ENCODE measurements at places on chromosomes 2 and 18.

DNA sequence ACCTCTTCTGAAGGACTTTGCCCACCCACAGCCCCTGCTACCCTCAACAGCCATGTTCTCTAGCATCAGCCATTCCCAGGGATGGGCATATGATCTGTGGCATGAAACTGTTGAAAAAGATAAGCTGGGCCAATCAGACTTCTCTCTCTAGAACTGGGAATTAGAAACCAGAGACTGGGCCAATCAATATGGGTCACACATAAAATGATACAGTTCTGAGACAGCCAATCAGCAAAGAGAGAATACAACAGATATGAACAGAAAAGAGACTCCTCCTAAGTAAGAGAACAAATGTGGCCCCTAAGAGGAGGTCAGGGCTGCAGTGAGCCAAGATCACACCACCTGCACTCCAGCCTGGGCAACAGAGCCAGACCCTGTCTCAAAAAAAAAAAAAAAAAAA is 2.1 kb downstream of the KIDINS220 start:
- no peak for DNase-seq

DNA sequence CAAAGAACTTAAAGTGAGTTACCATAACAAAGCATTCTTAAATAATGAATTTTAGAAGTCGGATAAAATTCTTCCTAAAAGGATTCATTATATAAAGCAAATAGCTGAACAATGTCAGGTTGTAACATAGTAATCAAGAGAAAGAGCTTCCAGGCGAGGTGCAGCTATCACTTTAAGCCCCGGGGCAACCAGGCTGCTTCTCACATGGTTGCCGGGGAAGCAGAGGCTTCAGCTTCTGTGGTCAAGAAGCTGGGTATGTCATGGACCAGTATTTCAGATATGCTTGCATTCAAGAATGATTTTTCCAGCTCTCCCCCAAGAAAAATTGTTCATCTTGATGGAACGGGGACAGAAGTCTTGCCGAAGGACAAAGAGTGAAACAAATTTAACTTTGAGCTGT is 23.6 kb upstream of the KYNU start:
- no peak for DNase-seq

DNA sequence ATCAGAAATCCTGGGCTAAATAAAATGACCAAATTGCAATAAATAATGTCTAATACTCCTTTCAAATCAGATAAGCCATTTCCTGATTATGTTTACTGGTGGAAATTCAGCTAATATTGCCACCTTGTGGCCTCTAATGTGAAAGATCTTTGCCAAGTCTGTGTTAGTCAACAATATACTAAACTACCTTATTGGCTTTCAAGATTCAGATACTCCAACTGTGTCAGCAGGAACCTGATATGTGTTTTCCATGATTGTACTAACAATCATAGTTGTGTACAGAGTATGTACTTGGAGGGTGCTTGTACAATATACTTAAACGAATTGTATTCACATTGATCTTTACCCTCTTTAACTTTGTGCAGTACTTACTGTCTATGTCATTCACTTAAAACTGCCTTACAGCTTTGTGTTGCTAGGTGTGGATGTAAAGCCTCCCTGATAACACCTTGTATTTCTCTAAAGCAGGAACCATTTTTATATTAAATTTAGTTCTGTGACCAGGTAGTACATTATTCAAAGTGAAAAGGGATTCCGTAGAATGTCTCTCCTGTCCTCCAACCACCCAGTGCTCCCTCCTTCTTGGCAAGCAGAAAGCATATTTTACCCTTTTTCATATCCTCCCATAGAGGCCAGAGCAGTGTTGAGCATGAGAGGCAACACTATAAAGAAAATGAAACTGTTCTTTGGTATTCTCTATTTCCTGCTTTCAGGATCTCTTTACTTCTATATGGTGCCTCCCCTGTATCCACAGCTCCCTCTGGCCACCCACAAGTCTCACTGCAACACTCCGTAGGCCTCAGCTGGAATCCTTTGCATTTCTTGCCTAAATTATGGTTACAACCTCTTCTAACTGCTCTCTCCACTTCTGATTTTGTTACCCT is 75.2 kb upstream of the C2orf15 start:
- peak; percentile 8 for DNase-seq

- DNase-seq, result no peak
Measured at GRCh38 chr2:142938240-142938639, 60.8 kb downstream of the KYNU start.

DNA sequence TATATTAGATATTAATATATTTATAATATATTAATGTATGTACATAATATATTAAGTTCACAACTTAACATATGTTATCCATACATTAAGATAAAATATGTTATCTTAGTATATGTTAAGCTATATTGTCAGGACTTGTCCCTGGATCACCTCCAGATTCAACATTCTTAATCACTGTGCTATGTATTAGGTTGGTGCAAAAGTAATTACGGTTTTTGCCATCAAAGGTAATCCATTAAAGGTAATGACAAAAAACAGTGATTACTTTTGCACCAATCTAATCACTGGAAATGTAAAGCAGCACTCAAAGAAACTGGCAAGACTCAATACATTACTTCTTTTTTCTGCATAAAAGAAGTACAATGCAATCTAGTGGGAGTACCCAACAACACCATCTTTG is 1099.0 kb upstream of the SLC39A10 start:
- no peak for DNase-seq

GRCh38 chr2:195813421-195813820 is 156.4 kb downstream of the SLC39A10 start:
- no peak for DNase-seq

DNA sequence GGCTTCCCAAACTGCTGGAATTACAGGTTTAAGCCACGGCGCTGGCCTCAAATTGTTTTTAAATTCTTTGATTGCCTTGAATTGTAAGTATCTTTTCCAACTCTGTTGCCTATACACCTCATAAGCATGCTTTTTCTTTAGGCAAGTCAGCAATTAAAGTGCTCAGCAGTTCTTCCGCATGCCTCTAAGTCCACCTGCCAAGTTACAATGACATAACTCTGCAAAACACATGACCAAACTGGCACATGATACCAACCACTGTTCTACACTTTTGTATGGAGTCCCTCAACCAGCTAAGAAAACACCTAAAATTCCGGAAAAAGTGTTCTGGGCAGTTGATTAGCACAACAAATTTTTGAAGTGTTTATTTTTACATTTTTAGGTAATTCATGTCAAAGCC is 5.1 kb downstream of the TXNL4A start:
- DNase-seq, result no peak

DNA sequence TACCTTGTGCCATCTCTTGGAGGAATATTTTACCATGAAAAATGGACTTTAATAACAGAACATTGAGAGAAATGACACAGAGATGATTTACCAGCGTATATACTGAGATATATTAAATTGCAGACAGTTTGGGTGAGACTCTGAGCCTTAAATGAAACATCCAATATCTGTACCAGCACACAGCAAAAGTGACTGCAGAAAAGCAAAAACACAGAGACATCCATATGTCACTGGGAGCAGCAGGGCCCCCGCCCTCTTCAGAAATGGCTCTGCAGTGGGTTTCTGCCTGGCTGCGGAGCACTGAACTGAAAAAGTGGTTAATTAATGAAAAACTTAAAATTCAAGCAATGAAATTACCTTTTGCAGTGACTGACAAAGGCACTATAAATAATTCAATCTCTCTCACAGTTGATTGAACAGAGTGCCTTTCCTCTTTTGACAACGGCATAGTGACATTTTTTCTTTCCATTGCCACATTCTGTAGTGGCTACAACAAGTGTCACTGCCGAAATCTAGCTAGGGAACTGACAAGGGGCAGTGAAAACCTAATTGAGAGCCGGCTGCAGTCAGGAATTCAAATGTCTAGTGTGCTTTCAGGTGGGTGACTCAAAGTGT is 353.4 kb downstream of the ALK start:
- no peak for DNase-seq

DNA sequence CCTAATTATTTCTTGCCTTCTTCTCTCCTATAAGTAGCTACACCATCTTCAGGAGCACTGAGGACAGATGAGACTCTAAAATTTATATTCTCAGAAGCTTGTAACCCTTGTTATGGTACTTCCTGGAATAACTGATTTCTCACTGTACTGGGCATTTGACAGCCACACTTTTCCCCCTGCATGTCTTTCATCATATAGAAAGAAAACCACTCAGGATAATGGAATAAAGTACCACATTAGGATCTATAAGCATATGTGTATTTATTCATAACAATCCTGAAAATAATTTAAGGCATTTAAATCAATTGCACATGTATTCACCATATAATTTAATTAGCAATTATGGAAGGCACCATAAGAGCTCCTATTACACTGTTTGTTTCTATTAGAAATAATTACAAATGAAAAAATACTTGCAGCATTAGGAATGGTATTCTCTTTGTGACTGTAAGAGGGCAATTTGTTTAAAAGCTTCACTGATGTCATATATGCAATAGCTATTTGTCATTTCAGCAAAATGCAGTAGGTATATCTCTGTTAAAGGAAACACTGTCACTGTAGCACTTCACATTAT is 216.9 kb upstream of the FSHR start:
- DNase-seq, result no peak

DNA sequence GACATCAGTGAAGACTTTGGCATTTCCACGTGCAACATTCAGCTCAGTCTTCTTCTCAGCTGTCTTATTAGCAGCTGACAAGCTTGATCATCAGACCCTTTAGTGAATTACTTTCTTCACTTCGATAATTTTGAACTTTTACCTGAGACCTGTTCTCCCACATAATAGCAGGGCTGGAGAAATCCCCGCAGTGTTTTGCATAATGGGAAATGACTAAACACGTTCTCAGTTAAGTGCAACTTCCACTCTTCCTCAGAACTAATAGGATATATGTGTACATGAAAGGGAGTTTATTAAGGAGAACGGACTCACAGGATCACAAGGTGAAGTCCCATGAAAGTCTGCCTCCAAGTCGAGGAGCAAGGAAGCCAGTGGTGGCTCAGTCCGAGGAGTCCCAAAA is 28.8 kb upstream of the MBP start:
- no peak for DNase-seq

GRCh38 chr2:8204711-8205110 is 477.1 kb upstream of the ID2 start:
- DNase-seq, result no peak

DNA sequence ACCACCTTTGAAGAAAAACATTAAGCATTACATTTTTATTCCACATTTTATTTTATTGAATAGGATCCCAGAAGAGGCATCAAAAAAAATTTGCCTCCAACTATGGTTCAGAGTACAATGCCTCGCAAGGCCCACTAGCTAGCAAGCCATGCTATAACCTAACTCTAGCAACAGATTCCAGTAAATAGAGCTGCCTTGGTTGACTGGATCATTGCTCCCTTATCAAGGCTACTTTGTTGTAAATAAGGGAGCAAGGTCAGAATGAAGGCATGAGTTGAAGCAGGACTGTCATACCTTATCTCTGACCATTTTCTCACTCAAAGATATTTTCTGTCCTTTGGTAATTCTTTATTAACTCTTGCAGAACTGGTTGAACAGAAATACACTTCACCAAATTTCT is 672.6 kb downstream of the EPHA4 start:
- no peak for DNase-seq

DNA sequence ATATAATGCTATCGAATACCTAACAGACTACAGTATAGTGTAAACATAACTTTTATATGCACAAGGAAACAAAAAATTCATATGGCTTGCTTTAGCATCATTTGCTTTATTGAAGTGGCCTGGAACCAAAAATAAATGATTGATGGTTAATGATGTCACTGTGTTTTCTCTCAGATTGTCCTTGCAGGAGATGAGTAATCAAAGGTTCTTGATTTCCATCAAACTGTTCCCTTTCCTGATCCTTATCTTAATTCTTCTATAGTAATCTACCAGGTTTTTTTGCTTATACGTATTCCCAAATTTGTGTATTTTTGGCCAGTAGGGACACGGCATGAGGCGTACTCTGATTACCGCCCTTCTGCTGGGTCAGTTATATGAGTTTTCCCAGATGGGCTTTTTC is 104.9 kb upstream of the CXCR4 start:
- no peak for DNase-seq

DNA sequence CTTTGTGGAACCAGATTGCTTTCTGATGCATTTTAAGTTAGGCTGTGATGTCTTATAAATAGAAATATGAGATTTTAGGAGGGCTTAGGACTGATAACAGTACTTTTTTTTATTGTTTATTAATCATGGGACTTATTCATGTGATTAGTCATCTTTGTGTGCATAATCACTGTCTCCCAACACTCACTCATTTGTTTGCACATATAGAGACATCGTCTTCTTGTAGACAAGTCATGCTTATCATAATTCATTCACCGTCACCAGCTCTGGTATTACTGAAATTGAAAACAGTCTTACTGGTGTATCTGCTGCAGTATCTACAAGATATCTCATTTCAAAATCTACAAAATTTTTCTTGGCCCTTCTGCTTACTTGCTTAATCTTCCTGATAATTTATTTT is 45.8 kb downstream of the WDR7 start:
- DNase-seq, result no peak

DNA sequence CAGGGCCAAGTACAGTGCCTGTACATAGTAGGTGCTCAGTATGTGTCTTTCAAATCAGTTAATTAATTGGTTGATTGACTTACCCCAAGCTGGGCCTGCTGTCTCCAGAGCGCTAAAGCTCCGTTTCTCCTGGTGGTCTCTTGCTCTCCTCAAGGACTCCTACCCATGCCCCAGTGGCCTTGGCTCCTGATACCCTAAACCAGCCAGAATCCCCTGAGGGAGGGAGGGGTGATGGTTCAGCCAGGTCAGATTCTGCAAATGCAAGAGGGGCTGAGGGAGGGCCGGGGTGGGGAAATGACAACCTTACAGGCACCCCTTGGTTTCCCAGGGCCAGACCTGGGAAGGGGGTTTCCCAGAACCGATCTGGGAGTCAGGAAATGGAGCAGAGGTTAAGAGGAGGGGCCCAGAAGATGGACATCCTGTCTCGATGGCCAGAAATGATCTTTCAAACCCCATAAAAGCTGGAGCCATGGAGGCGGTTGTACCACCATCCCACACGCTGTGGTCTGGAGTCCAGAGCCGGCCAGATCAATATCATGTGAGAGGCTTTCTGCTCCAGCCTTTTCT is 209.1 kb downstream of the TNS1 start:
- DNase-seq, result no peak

DNA sequence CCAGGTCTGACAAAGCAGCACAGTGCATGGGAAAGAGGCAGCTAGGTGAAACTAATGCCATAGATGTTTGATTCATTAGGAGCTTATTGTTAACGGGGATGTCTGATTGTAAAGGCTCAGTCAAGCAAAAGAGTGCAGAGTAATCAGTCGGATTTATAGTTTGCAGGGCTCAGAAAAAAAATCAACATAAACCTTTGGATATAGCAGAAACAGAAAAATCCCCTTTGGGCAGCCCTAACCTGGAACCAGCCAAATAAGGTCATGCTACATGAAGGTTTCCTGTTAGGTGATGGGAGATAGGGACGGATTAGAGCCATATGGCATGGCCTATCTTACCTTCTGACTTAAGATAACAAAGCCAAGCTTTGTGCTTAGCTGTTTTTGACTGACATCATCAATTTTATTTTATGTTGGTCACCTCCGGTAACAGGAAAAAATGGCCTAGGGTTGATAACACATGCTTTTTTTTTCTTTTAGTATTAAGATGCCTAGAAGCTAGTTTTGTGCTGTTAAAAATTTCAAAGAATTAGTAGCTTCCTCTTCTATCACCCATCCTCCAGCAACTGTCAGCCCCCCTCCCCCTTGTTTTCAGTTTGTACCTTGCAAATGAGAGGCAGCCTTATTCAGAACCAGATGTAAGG is 60.7 kb upstream of the ZEB2 start:
- no peak for DNase-seq

- no peak for DNase-seq
Measured at GRCh38 chr2:33312355-33312754, 164.1 kb upstream of the RASGRP3 start.

GRCh38 chr2:212975333-212975732 is 176.1 kb downstream of the IKZF2 start:
- no peak for DNase-seq
